Activated CD4-positive, alpha-beta T cell treated with anti-CD3 and anti-CD28 coated beads, Interleukin-2, Interleukin-6, amounts not matched to agents 100 ng/mL and 50 ng/mL, durations not matched to agents 16 hours and 8 hours (primary cell): ENCODE measurements at places on chromosomes 16 and 17.

GRCh38 chr17:60395508-60396065, 3.7 kb upstream of the USP32 start:
- DNase-seq, result peak; percentile 61

DNA sequence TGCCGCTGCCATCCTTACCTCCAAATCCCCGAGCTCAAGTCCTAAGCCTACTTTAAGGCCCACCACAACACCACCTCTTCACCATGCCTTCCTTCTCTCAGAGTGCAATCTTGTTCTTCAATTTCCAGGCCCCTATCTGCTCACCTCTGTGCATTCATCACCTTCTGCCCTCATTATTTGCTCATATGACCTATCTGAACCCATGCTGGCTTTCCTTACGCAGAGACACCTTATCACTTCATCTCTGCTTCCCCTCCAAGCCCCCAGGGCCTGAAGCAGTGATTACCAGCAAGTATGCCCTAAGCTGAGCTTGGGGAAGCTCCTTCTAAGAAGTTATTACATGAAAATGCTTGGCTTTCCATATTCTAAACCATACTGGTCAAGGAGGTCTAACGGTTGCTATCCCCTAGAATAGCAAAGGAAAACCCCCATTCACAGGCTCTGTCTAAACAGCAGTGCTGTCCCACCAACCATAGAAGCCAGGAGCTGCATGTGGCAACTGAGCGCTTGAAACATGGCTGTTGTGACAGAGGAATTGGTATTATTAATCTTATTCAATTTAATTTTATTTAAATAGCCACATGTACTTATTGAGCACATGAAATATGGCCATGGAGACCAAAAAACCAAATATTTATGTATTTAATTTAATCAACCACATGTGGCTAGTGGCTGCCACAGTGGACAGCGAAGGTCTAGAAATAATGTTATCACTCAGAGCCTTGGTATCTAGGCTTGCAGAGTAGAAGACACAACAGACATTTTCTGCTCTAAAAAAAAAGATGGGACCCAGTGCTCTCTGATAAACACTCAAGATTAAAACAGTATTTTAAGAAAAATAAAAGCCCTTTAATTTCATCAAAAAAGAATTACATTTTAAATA, 13.9 kb downstream of the USP7 start:
- no peak for DNase-seq

- DNase-seq, result no peak
Measured at GRCh38 chr17:80449930-80450576, 26.4 kb downstream of the NPTX1 start.

GRCh38 chr17:68498479-68499326, 13.5 kb upstream of the PRKAR1A start:
- DNase-seq, result no peak

- no peak for DNase-seq
Measured at GRCh38 chr17:78174346-78174869, 6.0 kb downstream of the SYNGR2 start.

DNA sequence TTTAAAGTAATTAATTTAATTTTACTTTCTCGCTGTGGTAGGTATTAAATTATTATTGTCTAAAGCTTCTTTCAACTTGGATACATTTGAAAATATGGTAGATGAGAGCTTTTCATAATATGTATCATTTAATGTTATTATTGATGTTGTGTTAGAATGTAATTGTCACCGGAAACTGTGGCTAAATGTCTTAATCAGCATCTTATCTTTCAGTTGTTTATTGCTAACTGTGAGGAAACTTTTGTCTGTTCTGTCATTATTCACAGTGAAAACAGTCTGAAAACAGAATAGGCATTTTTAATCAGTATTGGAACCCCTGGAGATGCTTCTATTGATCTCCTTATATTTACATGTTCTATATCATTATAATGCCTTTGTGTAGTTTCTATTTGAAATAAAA, 120.7 kb downstream of the STXBP4 start:
- DNase-seq, result peak; percentile 17

DNA sequence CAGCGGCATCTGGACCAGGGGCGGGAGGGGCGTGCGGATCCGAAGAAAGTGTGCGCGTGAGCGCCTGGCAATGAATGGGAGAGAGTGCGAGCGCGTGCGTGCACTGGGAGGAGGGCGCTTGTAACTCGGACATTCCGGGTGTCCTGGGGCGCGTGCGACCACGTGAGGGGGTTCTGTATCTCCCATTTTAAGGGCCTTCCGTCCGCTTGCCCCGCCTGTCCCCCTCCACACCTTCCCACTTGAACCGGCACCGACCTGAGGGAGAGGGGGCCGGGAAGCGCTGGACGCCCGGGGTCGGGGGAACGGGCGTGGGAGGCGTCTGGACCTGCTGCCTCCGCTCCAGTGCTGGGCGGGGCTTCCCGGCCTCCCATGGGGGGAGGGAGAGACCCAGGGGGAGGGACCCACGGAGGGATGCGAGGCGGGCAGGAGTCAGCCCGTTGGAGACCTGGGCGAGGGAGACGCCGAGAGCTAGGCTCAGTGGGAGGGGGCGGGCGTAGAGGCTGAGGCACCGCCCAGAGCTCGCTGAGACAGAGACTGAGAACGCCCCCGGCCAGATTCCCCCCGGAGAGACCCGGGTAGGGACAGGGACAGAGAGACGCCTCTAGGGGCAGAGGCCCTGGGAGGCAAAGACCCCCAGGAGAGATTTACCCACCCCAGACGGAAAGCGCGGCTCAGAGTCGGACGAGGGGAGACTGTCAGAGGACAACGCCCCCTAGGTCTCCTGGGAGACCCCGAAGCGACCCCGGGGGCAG, at the start of gene KREMEN2:
KREMEN2 (plus strand) TSS at position 553 of the 752 bp plus-strand sequence. CDS start 246 bp downstream, outside the sequence.
- peak; percentile 38 for DNase-seq

- no peak for DNase-seq
Measured at GRCh38 chr17:78341559-78342448, 18.1 kb downstream of the SOCS3 start.

DNA sequence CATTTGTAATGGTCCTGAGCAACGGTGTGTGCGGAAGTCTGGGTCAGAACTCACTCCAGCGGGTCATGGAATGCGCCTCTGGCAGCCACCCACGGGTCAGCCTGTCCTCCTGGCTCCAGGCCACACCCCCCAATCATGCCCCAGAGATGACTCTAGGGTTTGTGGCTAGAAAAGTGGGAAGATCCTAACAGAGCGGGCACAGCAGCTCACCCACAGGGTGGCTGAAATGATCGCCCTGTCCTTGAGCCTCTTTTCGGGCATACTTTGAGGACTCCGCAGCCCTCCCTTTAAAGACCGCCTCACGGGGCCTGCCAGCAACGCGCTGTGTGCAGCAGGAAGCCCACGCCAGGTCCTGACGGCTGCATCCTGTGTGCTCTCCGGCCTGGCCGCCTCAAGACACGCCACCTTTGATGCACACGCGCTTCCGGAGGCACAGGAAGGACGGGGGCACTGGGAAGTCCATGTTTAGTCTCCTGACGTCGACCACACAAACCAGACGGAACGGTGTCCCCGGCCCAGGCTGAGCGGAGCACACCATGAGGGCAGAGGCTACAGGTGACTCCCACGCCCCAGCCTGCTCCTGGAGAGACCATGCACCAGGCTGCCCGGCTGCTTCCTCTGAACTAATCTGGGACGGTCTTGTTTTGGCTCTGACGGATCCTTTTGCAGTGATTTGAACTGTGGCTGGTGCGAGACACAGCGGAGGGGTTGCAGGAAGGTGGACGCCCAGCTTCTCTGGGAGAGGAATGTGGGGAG, 92.9 kb downstream of the TBC1D16 start:
- peak; percentile 39 for DNase-seq

DNA sequence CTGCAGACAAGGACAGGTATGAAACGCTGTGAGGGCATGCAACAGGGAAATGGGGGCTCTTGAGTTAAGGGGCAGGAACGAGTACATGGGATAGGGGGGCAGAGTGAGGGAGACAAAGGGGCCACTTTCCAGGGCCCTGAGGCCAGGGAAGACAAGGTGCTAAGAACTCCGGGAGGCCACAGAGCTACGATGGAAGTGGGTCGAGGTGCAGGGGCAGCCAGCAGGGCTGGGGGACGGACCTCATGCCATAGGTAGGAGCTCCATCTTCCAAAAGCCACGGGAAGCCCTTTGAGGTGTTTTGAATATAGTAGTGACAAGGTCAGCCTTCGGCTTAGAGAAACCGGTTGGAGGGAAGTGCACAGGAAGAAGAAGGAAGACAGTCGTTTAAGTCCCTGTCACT, 35.6 kb downstream of the RBFOX3 start:
- DNase-seq, result no peak

DNA sequence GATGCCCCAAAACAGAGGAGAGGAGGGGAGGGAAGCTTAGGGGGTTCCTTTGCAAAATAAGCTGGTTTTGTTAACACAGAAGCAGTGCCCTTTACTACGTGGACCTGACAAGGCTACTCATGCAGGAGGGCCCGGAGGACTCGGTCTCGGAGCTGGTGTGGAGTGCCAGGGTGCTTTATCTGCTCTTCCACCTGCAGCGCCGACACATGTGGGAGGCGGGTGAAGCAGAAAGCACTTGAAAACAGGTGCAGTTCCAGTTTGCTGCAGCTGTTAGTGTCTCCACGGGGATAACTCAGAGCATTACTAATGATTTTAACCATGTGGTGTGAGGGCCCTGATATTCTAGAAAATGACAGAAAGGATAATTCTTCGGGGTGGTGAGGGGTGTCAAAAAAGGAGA, 35.0 kb upstream of the MNT start:
- no peak for DNase-seq

- DNase-seq, result peak; percentile 91
Measured at GRCh38 chr17:49567871-49568694, 7.6 kb upstream of the NXPH3 start.

GRCh38 chr17:77343031-77343800, 202.4 kb downstream of the SEC14L1 start:
- DNase-seq, result peak; percentile 61

DNA sequence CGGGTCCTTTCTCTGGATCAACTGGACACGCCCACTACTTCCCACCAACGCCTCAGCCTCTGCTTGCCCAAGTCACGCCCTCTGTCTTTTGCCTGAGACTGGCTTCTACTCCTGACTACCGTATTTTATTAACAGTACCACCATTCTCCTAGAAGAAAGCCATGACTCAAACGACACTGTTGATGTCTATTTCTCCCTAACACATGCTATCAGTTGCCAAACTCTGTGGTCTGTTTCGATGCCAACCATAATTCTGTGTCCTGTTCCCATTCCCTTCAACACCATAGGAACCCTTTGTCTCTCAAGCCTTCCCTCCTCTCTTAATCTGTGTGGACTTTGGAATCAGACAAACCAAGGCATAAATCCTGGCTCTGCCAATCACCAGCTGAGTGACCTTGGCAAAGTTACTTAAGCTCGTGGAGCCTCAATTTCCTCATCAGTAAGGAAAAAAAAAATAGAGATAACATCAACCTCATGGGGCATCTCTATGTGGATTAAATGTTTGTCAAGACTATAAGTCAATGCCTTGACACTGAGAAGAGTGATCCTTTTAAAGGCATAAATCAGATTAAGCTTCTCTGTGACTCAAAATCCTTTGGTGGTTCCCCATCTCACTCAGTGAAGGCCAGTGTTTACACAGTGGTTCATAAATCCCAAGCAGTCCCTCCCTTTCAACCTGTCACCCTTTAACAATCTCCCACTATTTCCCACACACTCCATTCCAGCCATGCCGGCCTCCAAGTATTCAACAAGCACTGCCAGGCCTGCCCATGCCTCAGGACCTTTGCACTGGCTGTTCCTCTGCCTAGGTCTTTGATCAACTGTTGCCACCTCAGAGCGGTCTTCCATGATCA, 45.6 kb downstream of the ERN1 start:
- DNase-seq, result no peak

GRCh38 chr17:10141436-10141835, 57.0 kb downstream of the GAS7 start:
- DNase-seq, result no peak

- DNase-seq, result no peak
Measured at GRCh38 chr16:15785386-15786059, 71.3 kb downstream of the MYH11 start.

- DNase-seq, result no peak
Measured at GRCh38 chr16:85736921-85737320, 14.0 kb downstream of the C16orf74 start.

DNA sequence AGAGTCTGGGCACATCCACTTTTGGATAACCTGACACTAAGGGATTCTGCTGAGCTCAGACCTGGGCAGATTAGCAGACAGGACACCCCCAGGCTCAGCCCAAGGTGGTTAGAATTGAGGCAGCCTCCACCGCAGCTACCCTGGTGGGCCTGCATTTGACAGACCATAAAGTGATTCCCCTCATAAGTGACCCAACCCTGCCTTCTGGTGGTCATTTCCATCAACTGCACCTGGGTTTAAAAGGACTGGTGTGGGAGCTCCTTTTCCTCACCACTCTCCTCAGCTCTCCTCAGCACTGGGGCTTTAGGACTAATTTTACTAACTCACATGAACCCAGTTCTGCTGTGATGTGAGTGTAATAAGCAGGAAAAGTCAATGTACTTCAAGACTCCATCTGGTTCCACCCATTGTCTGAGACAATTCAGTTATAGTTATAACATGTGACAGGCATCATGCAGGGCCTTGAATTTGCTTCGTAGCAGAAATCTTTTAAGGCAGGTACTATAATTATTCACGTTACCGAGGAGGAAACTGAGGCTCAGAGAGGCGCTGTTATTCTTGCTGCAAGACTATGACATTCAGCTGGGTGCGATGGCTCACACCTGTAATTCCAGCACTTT, 42.5 kb downstream of the MYH3 start:
- DNase-seq, result peak; percentile 46

DNA sequence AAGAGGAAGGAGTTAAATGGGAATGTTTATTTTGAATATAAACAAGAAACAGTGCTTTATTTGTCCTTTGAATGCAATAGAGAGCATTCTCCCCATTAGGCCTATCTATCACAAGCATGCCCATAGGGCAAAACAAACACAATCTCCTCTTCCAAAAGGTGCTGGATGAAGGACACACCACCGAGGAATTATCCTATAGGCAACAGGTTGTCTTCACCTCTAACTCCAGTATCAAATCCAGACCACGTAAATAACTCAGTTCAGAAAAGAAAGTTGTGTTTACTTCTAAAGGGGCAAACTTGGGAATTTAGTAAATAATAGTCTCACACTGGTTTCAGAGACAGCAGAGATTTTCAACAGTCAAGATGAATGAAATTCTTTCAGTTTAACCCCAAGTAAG, 83.7 kb upstream of the CLEC18B start:
- DNase-seq, result no peak

- DNase-seq, result no peak
Measured at GRCh38 chr17:33120103-33120502, 128.5 kb downstream of the SPACA3 start.

DNA sequence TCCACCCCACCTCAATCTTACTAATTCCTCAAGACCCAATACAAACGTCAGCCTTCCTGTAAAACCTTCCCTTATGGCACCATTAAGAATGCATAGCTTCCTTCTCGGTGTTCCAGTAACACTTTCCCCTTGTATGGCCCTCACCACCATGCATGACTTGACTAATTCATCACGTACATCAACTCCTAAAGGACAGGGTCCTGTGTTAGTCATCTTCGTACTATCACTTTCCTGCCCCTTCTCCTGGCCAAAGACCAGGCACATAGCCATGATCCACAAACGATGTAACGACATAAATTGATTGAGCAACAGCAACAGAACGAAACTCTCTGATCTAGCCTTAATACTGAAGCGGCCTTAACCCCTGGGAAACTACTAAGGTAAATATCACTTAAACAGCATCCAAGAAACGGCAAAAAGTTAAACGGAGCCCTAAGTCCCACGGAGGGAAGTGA, 612 bp downstream of the PSMD12 start:
- peak; percentile 71 for DNase-seq
